ENCODE measurements at places on chromosomes 3 and 15.

GRCh38 chr3:8579096-8579495 is 65.5 kb downstream of the SSUH2 start:
- peak; percentile 19 for DNase-seq

DNA sequence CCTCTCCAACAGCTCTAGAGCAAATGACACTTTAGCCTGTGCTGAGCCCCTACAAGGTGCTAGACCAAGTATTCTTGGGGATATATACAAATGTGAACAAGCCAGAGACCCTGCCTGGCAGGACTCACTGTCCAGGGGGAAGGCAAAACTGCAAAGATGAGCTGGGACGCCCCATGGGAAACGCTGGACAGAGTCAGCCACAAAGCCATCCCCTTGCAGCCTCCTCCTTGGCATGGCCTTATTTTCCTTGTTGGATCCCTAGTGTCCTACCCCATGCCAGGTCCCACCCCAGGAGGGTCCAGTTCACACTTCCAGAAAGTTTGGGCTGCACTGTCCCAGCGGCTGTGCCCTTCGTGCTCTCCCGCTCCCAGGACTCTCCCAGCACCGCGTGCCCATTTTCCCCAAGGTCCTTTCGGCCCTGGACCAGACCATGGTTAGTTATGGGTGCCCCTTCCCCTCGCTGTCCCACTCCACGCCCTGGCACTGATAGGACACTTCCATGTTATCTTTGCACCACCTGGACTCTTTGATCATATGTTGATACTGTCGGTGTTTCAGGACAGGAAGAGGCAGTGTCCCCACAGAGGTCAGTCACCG is 5.8 kb upstream of the NRROS start:
- peak; percentile 58 for DNase-seq

DNA sequence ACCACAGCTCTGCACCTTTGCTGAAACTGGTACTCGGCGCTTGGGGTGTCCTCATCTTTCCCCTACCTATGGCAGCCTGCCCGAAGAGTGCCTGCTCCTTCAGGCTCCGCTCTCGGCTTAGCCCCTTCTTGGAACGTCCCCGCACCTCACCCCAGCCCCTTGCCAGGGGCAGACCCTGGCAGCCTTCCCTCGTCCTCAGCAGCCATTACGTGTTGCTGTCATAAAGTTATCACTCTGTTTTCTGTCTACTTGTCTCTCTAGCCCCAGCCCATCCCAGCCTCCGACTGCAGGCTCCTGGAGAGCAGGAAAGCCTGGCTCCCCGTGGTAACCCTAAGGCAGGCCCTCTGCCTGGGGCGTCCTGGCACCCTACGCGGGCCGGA is 5.1 kb upstream of the BAHD1 start:
- no peak for DNase-seq

GRCh38 chr3:13535526-13535875 is 13.4 kb upstream of the FBLN2 start:
- DNase-seq, result no peak

- no peak for DNase-seq
These were observed 35.5 kb upstream of the MAN2C1 start for GRCh38 chr15:75403892-75404291.

- DNase-seq, result no peak
These were observed 60.9 kb upstream of the PYGO1 start for GRCh38 chr15:55649058-55649423.

- no peak for DNase-seq
These were observed 5.5 kb downstream of the TM2D3 start for GRCh38 chr15:101646672-101647071.

Measured in KG1 (cell line).